ENCODE measurements at places on chromosomes 3 and 15.

DNA sequence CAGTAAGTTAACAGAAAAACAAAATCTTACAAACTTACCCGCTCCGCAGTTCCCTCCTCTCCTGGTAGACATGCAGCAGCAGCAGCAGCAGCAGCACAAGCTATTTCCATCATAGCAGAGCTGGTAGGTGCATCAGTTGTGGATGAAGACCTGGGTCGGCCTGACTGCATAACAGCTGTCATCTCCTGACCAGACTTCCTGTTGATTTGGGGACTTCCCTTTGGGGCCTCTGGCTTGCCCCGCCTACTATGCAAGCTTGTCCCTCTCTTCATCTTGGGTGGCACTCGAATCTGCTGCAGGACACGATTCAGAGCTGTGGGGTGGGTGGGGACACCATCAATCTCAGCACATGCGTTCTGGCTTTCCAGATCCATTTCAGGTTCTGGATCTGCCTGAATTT, 65.7 kb downstream of the TMCC1 start:
- no peak for DNase-seq

GRCh38 chr3:188486126-188486525, 332.2 kb downstream of the LPP start:
- DNase-seq = peak; percentile 67

GRCh38 chr3:45994419-45995235, 997 bp downstream of the FYCO1 start:
- no peak for DNase-seq

- no peak for DNase-seq
These were observed 1.2 kb upstream of the SLC22A13 start for GRCh38 chr3:38264353-38264771.

- no peak for DNase-seq
These were observed 38.2 kb downstream of the CORO2B start for GRCh38 chr15:68617001-68617400.

DNA sequence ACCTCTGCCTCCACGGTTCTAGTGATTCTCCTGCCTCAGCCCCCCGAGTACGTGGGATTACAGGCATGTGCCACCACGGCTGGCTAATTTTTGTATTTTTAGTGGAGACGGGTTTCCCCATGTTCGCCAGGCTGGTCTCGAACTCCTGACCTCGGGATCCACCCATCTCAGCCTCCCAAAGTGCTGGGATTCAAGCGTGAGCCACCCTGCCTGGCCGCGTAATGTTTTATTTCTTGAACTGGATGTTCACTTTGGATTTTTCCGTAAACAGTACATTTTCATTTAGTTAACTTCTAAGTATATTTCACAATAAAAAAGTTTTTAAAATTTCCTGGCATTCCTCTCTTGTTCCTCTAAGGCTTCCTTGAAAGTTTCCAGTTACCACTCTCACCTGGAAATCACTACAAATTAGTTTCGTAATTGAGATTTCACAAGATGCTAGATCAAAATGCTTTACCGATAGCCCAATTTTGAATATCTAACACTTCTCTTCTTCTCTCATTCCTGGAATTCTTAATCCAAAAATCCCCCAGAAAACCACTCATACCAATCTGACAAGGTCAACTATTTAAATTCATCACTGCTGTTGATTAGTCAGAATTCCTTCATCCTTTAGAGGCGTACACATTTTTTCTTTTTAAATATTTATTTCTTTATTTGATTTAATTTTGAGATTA, 44.7 kb upstream of the INO80 start:
- peak; percentile 70 for DNase-seq

- no peak for DNase-seq
These were observed 3.8 kb downstream of the AMIGO3 start for GRCh38 chr3:49715611-49716121.

DNA sequence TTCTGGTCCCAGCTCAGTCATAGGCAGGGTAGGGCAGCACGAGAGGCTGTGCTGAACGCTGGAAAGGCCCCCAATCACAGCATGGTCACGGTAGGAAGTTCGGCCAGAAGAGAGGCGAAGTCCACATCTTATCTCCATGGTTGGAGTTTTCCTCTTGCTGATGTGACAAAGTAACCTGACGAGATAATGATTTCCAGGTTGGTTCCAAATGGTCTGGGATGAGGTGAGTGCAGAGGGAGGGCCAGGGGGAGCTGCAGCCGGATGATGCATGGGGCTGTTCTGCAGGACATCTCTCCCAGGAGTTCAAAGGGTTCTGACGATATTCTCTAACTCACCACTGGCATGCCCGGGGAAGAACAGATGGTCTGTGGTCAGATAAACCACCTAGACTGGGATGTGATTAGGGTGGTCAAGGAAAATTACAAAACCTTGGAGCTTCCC, 83.2 kb upstream of the WNT5A start:
- DNase-seq = peak; percentile 34

GRCh38 chr15:82305621-82306048, 43.0 kb downstream of the SAXO2 start:
- no peak for DNase-seq

- DNase-seq = no peak
These were observed 121.2 kb upstream of the RASGRP1 start for GRCh38 chr15:38685686-38686339.

- peak; percentile 13 for DNase-seq
These were observed 72.4 kb upstream of the BBX start for GRCh38 chr3:107450254-107450893.

GRCh38 chr15:56160966-56161365, 82.7 kb downstream of the RFX7 start:
- DNase-seq = peak; percentile 3

DNA sequence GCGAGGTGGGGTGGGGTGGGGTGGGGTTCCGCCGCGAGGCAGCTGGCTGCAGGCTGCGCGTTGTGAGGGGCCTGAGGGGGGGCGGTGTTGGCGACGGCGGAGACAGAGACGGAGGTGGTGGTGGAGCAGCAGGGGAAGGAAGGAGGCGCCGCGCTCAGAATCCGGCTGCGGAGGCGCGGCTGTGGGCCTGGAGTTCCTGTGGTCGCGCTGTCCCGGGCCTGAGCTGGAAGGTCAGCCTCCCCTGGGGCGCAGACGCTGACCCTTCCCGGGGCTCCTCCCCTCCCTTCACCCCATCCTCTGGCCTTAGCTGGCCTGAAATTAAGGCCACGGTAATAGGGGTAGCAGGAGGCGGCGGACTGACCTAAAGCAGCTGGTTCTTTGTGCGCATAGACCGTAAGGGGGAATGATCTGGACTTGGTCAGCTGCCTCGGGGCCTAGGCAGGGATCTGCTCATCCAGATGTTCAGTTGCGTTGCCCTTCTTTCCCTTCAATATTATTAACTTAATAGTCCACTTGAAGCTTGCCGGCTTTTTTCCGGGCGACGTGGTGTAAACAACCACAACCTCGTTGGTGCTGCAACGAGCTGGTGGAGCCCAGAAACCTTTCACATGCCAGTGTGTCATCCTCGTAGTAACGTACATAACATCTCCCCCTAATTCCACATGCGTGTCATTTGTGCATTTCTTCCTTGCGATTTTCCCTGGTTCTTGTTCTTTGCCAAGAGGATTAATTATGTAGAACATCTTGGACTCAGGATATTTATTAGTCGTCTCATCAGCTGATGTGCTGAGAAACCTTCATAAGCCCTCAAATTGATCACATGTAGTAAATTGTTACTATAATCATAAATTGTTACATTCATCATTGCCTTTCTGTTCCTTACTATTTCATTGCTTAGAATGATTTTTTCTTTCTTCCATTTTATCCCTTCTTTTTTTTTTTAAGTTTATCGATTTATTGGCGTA, 626 bp downstream of the SEC62 start:
- DNase-seq = peak; percentile 42

- DNase-seq = no peak
These were observed 95.9 kb downstream of the FRMD4B start for GRCh38 chr3:69290006-69290405.

DNA sequence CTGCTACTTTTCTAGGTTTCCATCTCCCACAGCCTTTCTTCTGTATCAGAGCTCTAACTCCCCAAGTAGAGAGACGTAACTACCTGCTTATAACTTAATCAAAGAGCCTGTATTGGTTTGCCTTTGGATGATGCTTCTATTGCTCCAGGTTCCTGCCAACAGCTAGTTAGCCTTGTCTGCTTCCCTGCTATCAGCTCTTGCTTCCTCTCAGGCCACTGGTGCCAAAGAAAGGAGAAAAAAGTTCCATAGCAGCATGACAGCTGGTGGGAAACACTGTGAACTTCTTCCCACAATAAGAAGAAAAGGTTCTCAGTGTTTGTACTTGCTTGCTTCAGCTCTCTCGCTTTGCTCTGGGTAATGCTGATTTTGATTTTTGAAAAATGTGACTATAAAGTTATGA, 206.6 kb downstream of the GBE1 start:
- no peak for DNase-seq

GRCh38 chr15:68204361-68204760, 771 bp downstream of the CALML4 start:
- DNase-seq = no peak

DNA sequence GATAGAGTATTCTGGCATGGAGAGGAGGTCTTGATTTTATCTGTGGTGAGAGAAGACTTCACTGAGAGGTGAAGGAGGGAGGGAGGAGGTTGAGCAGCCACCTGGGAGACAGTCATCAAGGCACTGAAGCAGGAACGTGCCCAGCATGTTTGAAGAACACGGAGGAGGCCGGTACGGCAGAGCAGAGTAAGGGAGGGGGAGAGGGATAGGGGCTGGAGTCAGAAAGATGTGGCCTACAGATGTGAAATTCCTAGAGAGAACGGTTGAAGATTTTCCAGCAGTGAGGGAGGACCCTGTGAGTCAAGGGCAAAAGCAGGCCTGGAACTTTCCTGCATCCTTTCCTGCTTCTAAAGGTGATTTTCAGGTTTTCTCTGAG, 21.7 kb upstream of the IQCF6 start:
- DNase-seq = no peak

DNA sequence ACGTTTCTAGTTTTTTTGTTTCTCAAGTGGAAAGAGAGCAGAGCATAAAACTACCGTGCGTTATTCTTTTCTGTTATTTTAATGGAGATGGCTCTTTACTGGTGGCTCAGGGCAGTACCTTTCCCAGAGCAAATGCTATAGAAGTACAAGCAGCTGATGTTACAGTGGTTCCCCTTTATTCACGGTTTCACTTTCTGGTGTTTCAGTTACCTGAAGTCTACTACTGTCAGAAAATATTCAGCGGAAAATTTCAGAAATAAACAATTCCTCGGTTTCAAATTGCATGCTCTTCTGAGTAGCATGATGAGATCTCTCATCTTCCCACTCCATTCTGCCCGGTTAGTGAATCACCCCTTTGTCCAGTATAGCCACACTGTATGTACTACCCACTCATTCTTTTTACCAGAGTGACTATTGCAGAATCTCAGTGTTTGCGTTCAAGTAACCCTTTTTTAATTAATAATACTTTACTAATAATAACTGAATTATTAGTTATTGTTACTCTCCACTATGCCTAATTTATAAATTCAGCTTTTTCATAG, 597.5 kb upstream of the ROBO2 start:
- no peak for DNase-seq

DNA sequence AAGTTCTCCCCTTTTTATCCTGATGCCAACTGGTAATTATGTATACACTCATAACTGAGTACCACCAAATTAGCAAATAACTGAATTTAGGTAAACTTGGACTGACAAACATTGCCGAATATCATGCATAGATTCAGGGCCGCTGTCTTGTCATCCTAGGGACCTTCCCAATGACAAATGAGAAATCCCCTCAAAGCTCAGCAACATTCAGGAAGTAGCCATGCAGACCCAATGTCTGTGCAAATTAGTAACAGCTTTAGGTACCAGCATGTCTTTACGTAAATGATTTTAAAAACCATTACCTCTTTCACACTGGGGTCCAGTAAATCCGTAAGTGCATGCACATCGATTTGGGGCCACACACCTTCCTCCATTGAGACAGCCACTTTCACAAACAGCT, 49.5 kb downstream of the FBN1 start:
- no peak for DNase-seq

DNA sequence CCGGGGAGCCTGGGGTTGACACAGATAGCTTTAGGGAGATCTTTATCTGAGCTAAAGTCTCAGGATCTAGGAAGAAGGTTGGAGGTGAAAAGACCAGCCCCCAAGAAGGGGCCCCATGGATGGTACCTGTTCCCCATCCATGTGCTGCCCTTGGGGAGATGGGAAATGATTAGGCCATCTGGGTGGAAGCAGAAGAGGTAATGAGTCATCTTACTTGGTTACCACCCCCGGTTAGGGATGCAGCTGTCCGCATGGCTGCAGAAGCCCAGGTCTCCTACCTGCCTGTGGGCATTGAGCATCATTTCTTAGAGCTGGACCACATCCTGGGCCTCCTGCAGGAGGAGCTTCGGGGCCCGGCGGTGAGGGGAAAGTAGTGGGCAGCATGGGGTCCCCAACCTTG, 3.1 kb upstream of the CPLX3 start:
- DNase-seq = no peak

GRCh38 chr3:23928524-23928923, 11.6 kb downstream of the RPL15 start:
- DNase-seq = no peak

- peak; percentile 42 for DNase-seq
These were observed 41.6 kb downstream of the CPA3 start for GRCh38 chr3:148906667-148907066.

DNA sequence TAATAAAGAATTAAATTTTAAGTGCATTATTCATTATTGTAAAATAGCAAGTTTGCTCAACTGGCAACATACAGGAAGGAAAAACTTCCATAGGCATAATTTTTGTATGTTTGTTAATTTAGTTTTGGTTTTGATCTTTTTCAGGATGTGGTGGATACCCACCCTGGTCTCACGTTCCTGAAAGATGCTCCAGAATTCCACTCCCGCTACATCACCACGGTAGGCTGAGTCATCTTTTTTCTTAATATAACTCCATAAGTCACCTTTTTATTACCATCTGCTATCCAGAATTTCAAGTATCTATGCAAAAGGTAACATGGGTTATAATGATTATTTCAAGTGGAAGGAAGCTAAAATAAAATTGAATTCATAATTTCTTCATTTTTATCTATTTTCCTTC, 104.8 kb downstream of the PPP2R3A start:
- DNase-seq = peak; percentile 84

GRCh38 chr15:36468746-36469145, 110.7 kb upstream of the CDIN1 start:
- peak; percentile 98 for DNase-seq

DNA sequence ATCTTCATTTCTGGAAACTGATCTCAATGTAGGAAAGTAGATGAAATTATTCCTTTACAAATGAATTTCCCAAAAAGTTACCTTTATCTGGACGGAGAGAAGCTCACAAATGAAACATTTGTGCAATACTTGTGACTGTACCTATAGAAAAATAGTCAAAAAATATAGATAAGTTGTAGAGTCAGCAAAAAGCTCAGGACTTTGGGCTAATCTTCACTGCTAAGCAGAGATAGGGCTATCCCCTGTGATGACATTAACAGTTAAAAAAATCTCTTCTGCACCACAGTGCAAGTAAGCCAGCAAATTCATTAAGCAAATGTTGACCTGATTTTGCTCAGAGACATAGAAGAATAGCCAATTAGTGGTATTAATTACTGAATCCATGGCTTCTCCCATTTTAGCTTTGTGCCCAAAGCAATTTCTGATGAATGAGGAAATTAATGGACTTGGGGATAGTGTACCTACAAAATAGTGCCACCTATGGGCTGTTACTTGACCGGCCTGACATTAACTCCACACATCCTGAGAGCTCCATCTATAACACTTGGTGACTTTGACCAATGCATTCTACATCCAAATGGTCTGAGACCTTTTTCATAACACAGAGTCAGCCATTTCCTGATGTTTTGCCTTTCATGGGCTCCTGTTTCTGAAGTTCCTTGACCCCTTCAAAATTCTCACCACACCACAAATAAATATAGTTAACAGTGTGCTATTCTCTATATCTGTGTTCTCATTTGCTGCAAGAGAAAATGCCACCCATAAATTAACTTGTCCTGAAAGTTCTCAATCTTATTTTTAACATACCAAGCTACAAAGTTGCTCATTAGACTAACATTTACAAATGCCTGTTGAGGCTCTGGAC, 105.0 kb downstream of the SSR3 start:
- DNase-seq = peak; percentile 32

Measured in fibroblast of skin of abdomen (primary cell).